ENCODE measurements at places on chromosomes 4 and X. TPM values are rescaled to one million over a fixed set of nuclear protein-coding genes. Genes with fewer than 3 reads are reported as not detected.

- no peak for DNase-seq
These were observed 74.4 kb upstream of the EFNB1 start for GRCh38 chrX:68754406-68754805.

The CC2D2A gene
- total RNA-seq: 52.3 TPM

The MAGEA8 gene
- not detected for total RNA-seq

The F8A3 gene
- 11.3 TPM for total RNA-seq

DNA sequence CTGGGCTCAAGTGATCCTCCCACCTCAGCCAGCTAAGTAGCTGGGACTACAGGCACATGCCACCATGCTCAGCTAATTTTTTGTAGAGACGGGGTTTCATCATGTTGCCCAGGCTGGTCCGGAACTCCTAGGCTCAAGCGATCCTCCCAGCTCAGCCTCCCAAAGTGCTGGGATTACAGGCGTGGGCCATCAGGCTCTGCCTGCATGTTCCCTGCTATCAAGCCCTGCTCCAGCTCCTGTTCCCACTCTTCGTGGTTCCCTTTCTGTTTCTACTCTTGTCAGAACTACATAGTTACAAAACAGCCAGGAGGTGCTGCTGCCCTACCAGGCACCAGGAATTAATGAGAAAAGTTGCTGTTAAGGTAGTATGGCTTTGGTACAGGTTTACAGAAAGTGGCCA is 8.7 kb downstream of the TIMP1 start:
- DNase-seq: no peak

DNA sequence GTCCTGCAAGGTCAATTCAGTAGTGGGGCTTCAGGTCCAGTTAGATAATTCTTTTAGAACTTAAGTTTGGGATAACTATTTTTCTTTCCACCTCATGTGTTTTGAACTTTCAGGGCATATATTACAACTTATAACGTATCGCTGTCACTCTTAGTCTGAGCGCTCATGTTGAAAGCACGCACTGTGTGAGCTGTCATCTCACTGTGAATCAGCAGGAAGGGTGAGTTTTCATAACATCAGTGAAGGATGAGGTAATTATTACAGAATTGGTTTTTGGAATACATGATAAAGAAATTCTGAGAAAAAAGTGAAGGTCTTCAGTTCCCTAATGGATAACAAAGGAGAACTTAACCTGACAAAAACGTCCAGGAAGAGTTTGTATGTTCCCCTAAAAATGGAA is 45.1 kb upstream of the SLC4A4 start:
- no peak for DNase-seq

- DNase-seq: no peak
These were observed 1034.9 kb upstream of the GRID2 start for GRCh38 chr4:91268913-91269312.

- no peak for DNase-seq
These were observed 121.2 kb downstream of the VCX2 start for GRCh38 chrX:8049827-8050226.

DNA sequence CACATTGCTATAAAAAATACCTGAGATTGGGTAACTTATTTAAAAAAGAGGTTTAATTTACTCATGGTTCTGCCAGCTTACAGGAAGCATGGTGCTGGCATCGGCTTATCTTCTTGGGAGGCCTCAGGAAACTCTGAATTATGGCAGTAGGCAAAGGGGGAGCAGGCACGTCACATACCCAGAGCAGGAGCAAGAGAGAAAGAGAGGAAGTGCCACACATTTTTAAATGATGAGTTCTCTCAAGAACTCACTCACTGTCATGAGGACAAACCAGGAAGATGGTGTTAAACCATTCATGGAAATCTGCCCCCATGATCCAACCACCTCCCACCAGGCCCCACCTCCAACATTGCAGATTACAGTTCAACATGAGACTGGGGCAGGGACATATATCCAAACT is 10.0 kb upstream of the AFF1 start:
- DNase-seq: no peak

- no peak for DNase-seq
These were observed 206.2 kb downstream of the KCNIP4 start for GRCh38 chr4:21742326-21742725.

The CD38 gene
- 2.2 TPM for total RNA-seq

GRCh38 chrX:97843200-97843811 is 959.6 kb downstream of the RPA4 start:
- peak; percentile 61 for DNase-seq

GRCh38 chr4:15563871-15564270 is 91.3 kb downstream of the FBXL5 start:
- no peak for DNase-seq

DNA sequence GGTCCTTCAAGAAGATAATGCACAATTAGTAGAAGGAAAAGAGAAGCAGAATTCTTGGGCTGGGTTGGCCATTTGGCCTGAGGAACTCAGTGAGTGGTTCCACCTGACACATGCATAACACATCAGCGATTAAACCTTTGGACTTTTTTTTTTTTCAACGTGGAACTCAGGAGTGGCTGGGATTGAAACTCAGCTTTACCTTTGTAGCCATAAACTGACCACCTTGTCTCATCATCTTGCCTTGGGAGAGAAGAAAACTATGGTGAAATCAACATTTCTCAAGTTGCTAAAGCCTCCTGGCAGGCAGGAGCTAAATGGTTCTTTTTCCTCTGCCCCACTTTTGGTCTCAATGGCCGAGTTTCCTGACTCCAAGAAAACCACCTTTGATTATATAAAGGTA is 16.3 kb downstream of the PTTG2 start:
- DNase-seq: no peak

DNA sequence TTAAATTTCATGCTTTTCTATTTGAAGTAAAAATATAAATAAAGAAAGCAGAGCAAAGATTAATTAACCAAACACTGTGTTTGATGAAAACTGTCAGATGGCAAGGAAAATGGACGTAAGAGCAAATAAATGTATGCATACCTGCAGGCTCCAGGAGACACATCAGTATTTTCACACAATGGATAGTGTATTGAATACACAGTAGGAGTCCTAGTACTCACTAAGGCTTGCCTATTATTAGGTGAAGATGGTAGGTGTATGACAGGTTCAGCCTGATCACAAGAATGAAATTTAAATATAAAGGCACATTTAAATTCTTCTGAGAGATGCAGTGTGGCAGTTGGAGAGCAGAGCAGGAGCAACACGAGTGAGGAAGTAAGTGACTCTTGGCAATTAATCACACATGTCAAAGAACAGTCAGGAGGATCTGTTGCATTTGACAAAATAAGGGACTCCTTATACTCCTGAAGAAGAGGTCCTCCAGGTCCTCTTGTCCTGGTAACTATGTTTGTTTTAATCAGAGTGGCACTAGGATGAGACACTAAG is 106.0 kb upstream of the NDST4 start:
- DNase-seq: no peak

The G3BP2 gene
- total RNA-seq: 102 TPM
